NCI-H1694 treated with DMSO at 0.1 percent for 48 hours (cell line): ENCODE measurements at places on chromosomes 5 and 9.

DNA sequence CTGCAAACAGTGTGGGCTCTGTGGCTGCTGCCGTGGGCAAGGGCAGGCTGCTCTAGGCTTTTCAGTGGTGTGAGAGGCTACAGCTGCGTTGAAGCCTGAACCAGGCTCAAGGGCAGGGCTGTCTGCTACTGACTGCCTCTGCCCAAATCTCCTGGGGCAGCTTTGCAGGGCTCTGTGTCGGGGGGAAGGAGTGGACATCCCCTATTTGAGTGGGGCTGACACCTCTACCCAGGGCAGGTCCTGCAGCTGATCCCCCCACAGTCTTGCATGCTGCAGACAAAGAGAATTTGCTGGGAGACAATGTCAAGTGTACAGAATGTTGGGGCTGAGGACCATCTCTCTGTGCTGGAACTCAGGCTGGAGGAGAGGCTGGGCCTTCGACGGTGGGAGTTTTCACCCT lies 240.2 kb downstream of the PBX3 start:
- DNase-seq: no peak

- no peak for DNase-seq
Measured at GRCh38 chr5:167853421-167853820, 438.0 kb upstream of the WWC1 start.

- no peak for DNase-seq
Measured at GRCh38 chr5:95858023-95858461, 35.5 kb upstream of the GLRX start.

GRCh38 chr5:2224689-2225088 lies 342.0 kb upstream of the IRX4 start:
- DNase-seq: no peak

DNA sequence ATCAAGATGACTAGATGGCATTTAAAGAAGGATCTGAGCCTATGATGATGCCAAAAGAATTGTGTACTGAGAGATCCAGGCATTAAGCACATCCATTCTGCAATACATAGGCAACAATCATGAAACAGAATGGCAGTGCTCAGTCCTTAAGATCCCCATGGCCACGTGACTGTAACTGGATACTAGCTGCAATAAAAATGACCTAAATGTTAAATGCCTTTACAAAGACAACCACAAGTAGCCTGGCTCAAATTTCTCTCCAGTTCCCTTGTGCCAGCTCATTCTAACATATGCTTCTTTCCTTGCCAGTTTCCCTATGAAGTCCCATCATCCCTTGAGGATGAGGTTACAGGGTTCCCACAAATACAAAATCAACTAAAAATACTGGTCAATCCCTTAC lies 148.3 kb upstream of the GHR start:
- no peak for DNase-seq

DNA sequence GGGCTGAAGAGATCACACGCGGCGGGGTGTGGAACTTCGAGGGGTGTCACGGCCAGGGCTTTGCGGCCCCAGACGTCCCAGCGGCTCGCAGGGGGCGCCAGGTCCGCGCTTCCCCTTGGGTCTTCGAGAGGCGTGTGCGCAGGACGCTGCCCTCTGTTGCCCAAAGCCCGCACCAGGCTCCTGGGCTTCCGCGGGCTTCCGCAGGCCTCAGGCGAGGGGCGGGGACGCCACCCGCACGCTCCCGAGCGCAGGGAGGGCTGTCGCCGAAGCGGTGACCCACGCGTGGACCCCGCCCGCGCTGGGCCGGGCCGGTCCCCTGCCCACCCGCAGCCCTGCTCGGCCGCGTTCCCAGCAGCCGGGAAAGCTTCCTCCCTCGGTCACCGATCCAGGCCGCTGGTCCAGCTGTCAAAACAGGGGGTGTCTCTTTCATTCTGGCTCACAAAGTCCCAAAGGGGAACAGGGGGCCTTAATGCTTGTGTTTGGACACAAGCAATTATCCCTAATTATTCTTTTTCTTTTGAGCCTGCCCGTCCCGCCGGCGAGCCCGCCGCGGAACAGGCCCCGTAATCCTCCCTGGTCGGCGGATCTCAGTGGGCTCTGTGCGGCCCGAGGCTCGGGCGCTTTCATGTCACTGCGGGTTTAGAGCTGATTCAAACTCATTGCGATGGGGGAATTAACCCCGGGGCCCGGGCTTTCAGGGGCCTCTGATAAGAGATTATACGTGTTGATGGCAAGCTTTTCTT lies 60.6 kb downstream of the TMEM174 start:
- no peak for DNase-seq

DNA sequence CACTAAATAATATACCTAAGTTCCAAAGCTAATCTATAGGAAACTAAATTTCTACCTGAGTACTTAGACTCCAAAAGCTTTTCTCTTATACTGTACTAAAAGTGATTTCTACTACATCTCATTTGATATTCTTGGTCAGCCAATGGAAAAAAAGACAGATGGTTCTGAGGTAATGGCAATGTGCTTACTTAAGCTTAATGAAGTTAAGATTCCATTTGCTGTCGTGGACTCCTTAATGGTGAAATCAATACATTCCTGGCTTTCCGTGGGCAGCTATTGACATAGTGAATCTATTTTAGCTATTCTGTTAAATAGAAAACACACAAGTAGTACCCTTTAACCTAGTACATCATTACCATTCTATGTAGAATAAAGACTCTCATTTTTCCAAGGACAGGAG lies 1825.6 kb upstream of the CDH9 start:
- DNase-seq: no peak

GRCh38 chr9:126872516-126872915 lies 12.1 kb downstream of the ZBTB34 start:
- DNase-seq: no peak

GRCh38 chr9:89207026-89207425 lies 28.4 kb upstream of the SHC3 start:
- no peak for DNase-seq

- DNase-seq: no peak
Measured at GRCh38 chr5:122844910-122845228, 544 bp upstream of the SNX24 start.

DNA sequence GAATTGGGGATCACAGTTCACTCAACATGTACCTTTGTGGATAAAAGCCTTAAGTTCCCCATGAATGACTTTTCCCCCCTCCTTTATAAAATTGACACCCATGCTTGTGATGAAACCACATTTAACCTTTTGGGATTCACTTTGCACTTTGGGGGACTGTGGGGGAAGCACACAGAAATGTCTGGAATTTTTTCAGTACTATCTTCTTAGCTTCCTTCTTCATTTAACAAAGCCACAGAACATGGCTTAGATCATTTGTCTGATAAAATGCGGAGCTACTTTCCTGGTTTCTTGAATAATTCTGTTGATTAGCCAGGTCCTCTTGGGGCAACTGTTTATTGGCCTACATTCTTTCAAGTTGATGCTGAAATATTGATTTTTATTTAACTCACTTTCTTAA lies 29.9 kb downstream of the TNFSF15 start:
- no peak for DNase-seq

- DNase-seq: no peak
Measured at GRCh38 chr5:175378444-175379028, 65.4 kb downstream of the DRD1 start.

DNA sequence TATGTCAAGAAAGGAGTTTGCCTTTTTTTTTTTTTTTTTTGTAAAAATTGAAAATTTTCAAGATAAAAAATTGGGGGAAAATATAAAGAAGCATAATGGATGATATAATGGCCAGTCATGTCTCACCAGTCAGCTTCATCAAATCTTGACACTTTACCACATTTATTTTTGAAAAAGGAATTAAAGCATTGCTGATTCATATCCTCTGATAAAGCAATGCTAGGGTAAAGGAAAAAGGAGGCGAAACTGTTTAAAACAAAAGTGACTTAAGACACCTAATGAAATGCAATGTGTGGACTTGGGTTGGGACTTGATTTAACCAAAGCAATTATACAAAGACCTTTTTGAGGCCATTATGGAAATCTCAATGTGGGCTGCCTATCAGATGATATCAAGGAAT lies 208.5 kb downstream of the ARHGAP26 start:
- DNase-seq: no peak

GRCh38 chr5:149271716-149272563 lies at the start of gene AFAP1L1:
Gene AFAP1L1 (plus strand): TSS chr5:149271859. CDS start chr5:149271969, 110 bp downstream.
- DNase-seq: peak; percentile 8

GRCh38 chr5:141521244-141521781 lies 32.4 kb downstream of the PCDHGC5 start:
- no peak for DNase-seq

DNA sequence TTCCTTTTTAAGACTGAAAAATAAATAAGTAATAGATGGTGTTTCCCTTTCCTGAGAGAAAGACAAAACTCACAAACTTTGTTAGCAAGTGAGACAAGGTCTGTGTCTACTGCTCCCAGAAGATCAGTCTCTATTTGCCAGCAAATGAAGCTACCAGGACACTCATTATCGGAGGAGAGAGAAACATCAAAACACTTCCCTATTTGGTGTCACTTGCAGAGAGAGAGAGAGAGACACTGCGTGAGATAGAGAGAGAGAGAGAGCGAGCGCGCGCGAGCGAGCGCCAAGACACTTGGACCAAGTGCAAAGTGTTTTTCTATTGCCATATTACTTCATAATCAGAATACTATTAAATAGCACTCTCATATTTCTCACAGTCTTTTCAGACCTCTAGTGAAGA lies 142.7 kb downstream of the KCNN2 start:
- no peak for DNase-seq

GRCh38 chr9:81080900-81081299 lies 608.4 kb downstream of the TLE1 start:
- DNase-seq: no peak

GRCh38 chr9:37542895-37543294 lies 33.3 kb downstream of the FBXO10 start:
- DNase-seq: no peak

GRCh38 chr9:113943112-113944009 lies 67.3 kb downstream of the ZNF618 start:
- DNase-seq: no peak

DNA sequence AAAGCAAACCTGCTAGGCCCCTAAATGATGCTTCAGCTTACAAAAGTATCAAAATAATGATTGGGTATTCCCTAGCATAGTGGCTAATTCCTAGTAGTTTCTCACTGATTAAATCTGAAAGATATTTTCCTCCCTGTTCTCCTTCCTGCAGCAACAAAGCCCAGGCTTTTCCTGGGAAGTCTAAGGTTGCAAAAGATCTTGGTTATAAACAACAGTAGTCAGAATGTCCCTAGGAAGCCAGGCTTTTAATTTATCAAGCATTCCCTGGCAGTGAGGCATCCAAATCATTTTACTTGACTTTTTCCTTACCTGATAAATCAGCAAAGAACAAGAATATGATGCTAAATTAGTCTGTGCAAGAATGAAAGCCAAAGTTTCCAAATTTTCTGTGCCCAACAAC lies 272.0 kb downstream of the PDE4D start:
- no peak for DNase-seq

DNA sequence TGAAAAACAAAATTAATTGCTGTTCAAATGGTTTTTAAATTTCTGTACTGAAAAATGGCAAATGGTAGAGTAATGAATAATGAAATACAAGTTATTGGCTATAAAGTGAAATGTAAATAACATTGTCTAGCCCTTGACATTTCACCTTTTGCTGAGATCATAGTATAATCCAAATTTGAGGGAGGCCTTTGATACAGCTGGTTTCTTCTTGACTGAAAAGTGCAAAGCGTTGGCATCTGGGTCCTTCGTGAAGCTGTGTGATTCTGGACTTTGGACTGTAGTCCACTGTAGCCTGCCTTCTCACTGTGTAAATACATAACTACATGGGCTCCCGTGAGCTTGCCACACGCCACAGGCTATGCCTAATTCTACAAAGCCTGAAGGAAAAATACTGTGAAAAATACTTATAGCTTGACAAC lies 52.3 kb downstream of the ARHGEF28 start:
- no peak for DNase-seq

GRCh38 chr9:128556926-128557634 lies 4.7 kb downstream of the SPTAN1 start:
- DNase-seq: no peak

DNA sequence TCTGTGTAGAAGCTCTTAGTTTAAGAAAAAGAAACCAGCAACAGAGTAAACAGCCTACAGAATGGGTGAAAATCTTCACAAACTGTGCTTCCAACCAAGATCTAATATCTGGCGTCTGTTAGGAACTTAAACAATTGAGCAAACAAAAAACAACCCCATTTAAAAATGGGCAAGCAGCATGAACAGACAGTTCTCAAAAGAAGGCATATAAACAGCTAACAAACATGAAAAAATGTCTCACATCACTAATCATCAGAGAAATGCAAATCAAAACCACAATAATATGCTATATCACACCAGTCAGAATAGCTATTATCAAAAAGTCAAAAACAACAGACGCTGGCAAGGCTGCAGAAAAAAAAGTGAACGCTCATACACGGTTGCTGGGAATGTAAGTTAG lies 83.7 kb upstream of the CCDC152 start:
- DNase-seq: no peak

- no peak for DNase-seq
Measured at GRCh38 chr9:87770616-87771315, 44.8 kb downstream of the CTSL start.

DNA sequence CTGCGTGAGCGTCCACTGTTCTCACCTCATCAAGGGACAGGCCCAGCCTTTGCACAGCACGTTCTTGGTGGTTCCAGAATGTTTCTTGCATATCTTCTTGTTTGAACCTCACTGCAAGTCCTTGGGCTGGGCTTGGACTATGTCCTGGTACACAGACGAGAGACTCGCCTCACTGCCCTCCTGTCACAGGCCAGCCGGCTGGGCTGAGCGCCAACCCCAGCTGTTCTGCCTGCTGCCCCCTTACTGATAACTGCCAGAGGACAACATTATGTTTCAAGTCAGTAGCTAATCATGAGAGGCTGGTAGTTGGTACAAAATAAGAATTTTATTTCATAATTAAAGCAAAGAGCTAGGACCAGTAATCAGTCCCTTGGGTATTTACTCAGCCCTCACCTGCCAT lies 52.8 kb upstream of the LRRTM2 start:
- DNase-seq: no peak

DNA sequence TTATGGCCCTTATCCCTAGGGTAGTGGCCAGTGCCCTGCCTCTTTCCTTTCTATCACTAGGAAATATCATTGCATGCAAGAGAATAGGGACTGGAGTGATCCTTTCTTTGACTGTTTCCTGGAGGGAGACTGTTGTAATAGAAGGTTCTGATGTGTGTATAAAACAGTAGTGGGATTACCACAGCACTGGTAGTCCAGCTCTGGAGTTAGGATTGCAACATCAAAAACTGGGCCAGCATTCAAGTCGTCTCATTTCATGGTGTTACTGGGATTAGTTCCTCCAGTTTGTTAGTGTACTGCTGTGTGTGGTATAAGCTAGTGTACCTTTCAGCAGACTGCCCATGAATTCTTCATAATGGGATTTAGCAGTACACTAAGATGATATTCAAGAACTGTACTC lies 45.8 kb downstream of the KIAA1958 start:
- DNase-seq: no peak

GRCh38 chr5:39198127-39198526 lies 21.2 kb downstream of the FYB1 start:
- DNase-seq: no peak

DNA sequence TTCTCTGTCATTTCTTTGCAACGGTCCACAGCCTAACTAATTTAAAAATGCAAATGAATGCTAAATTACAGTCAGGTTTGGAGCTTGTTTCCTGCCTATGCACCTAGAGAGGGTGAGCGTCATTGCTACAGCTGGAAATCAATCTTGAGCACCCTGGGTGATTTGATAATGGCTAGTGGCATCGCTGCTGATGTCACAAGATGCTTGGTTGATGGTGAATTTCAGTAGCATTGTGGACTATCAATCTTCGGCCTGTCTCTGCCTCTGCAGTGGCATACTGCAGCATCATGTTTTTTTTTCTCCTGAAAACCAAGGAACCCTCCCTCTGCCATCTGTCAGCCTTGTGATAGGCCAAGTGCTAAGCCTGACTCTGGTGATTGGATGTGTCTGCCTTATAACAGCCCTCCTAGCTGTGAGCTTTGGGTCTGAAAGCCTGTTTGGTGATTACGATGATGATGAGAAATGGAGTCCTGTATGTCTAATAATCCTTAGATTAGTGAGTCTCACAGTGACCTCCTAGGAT lies 75.3 kb downstream of the NMUR2 start:
- DNase-seq: no peak
